Activated CD8-positive, alpha-beta memory T cell treated with anti-CD3 and anti-CD28 coated beads, Interleukin-2, amount 10 ng/mL, durations not matched to agents 7 days and 5 days (primary cell): ENCODE measurements at places on chromosomes 5 and 9.

GRCh38 chr9:117403403-117403811, 11.4 kb downstream of the ASTN2 start:
- no peak for DNase-seq

GRCh38 chr5:82591021-82591515, 312.9 kb upstream of the RPS23 start:
- DNase-seq: no peak

GRCh38 chr5:63401436-63402046, 560.7 kb downstream of the HTR1A start:
- peak; percentile 44 for DNase-seq

DNA sequence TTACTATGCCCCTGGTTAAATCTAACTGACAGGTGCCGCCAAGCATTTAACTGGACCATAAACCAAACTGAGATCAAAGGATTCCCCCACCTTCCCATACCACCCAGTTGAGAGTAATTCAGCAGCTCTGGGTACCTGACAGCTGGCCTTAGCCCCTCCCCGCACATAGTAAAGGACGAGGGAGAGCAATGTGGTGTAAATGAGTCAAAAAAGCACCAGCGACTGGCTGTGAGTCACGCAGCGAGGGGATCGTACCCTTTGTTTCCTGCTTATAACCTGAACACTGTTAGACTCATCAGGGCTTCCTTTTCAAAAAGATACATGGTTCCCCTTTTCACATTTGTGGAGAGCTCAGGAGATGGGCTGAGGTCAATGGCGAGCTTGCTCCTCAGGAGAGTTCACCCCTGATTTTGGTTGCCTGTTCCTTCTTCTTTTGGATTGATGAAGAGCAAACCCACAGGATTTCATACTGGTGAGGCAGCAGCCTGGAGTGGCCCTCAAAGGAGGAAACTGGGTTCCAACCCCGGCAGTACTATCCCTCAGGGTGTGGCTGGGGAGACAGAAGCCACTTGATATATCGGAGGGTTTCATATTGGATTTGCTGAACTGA, 71.5 kb downstream of the ANKRD33B start:
- DNase-seq: peak; percentile 93

DNA sequence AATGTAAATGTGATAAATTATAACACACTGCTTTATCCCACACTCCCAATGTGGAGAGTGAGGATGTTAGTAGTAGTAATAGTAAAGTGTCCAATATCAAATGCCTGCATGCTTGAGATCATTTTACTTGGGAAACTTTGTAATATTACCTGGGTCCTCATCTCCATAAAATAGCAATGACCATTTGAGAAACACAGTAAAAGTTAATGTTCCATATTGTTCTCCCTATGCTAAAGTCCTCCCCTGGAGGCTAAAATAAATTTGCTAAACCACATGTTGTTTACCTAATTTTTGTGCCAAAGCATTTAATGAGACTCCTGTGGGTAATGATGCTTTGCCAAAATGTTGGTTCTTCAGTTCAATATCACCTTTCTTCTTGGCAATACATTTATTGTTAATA, 291.2 kb downstream of the CDH10 start:
- no peak for DNase-seq

GRCh38 chr5:177430972-177431316, 4.5 kb downstream of the GRK6 start:
- no peak for DNase-seq

GRCh38 chr9:85001925-85002324, 332.4 kb downstream of the NTRK2 start:
- no peak for DNase-seq

- DNase-seq: no peak
Measured at GRCh38 chr5:110038297-110038997, 348.7 kb downstream of the MAN2A1 start.

DNA sequence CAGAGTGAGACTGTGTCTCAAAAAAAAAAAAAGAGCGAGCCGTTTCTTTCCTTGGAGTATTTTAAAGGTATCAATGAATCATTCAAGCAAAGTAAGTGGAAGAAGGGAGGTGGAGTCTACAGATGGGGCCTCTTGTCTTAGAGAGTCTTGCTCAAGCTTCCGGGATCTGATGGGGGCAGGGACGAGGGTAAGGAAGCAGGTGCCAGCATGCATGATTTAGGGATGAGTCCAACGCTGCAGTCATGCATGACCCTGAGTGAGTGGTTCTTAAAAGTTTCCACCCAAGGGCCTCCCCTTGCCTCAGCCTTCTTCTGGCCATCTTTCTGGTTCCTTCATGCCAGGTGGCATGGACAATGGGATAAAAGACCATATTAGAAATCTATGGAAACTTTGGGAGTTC, 79.6 kb downstream of the MYO10 start:
- no peak for DNase-seq

- DNase-seq: no peak
Measured at GRCh38 chr9:76713381-76713780, 50.9 kb upstream of the PCA3 start.

DNA sequence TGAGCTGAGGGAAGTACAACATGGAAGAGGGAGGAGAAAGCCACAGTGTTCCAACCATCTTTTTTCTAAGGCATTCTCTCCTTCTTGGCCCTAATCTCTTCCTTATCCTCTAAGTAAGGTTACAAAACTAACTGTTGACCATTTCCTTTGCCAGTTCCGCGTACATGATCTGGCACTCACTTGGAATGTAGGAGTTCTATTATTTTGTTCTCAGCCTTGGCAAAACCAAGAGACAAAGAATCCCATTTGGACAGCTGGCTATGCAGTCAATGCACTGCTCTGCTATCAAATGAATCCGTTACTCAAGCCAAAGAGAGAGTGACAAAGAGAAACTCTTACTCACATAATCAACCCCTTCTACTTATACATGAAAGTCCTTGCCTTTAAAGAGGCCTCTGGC, 410.3 kb downstream of the DTWD2 start:
- DNase-seq: no peak

DNA sequence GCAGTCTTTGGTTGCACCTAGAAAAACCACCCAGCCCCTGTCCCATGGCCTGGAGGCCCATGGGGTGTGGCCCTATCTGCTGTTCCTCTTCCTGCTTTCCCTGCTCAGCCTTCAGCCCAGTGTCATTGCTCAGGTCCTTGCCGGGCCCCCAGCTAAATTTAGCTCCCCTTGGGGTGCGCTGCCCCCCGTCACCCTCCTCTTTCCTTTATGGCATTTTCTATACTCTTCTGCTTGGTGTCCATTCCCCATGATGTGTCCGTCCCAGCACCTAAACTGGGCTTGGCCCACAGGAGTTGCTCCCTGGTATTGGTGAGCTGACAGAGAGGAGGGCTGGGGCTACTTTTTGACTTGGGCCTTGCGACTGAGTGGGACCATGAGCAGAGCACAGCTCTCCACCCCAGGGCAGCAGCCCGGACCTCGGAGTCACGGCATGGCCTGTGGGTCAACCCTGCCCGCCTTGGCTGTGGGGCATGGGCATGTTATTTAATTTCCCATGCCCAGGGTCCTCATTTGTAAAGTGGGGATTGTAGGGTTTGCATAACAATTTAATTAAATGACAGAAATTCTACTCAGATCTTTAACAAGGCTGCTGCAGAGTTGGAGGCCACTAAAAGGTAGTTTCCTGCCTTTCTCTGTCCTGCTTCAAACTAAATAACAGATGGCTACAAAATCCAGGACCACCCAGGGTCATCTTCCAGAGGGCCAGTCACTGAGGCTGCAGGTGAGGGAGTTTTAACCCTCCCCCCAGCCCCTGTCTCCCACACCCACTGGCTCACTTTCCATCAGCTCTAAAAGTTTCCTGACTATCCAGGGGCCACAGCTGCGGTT, 98.2 kb downstream of the DAP start:
- no peak for DNase-seq

DNA sequence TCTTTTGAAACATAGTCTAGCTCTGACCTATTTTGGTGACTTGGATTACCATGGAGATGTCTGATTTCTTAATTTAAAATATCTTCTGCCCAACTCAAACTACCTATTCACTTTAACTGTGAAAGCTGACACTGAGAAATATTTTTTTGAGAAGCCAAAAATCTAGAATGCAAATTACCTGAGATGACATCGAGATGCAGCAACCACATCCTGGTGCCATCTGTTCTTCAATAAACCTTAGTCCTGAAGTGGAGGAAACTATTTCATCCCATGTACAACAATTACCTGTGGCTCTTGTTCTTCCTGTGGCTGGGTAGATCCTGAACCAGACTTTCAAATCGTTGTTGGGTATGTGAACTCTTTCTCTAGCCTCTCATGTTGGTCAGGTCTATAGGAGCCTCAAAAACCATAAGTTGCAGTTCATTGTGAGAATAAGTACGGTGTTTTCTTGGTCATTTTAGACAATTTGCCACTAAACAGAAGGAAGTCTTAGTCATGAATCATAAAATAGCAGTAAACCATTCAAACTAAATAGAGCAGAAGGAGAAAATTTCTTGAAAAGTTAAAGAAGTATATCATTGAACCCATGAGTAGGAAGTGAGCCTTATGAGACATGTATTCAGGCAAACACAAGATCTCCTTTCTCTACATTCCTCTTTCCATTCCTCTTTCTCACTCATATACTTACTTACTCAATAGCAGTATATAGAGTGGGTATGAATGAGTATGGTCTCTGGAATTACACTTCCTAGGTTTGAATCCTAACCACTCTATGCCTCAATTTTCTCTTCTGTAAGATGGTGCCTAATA, 176.0 kb downstream of the HMHB1 start:
- DNase-seq: no peak

DNA sequence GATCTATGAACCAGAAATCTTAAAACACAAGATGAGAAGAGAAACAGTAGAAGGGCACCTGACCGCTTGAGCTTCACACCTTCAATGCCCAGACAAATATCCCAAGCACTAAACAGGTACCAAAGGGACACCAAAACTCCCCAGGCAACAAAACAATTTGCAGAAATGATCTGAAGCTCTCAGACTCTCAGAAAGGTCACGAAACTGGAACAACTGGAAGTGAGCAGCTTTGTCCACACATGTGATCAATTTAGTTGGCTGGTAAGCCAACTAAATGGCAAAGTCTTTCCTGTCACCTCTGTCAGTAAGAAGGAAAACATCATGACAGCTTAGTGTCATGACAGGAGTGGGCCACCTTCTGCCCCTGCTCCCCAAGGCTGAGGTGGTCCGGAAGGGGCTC, 4.1 kb downstream of the IPPK start:
- no peak for DNase-seq

- no peak for DNase-seq
Measured at GRCh38 chr5:125525356-125525755, 778.9 kb upstream of the ZNF608 start.

GRCh38 chr5:160092960-160093707, 26.1 kb downstream of the PWWP2A start:
- DNase-seq: no peak

DNA sequence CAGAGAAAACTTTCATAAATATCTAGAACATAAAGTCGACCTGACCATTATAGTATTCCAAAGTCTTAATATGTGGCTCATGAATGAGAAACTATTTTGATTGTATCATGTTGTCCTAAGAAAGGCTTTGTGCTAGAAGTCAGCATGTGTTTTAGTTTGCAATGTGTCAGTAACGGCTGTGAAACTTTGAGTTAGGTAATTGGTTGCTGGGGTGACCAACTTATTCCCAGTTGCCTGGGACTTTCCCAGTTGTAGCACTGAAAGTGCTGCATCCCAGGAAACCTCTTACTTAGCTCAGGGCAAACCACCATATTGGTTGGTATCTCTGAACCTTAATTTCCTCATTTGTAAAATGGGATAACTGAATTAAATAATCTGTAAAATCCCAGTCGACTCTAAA, 114.6 kb upstream of the SLC12A2 start:
- DNase-seq: no peak

GRCh38 chr5:6736106-6736505, 22.9 kb downstream of the TENT4A start:
- no peak for DNase-seq

DNA sequence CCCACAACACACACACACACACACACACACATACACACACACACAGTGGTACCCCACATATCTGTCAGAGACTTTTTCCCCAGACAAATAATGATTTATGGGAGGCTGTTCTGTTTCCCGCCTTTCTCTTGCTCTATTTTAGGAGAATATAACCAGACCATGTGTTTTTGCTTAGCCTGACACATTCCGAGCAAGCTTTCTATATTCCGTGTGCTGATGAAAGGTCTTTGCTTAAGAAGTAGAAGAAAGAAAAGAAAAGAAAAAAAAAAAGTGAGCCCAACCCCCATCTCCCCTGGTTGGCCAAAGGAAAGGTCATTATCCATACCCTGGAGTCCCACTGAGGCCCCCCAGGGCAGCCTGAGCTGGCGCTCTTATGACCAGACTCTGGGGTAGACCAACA, 338.6 kb downstream of the SLIT3 start:
- no peak for DNase-seq

DNA sequence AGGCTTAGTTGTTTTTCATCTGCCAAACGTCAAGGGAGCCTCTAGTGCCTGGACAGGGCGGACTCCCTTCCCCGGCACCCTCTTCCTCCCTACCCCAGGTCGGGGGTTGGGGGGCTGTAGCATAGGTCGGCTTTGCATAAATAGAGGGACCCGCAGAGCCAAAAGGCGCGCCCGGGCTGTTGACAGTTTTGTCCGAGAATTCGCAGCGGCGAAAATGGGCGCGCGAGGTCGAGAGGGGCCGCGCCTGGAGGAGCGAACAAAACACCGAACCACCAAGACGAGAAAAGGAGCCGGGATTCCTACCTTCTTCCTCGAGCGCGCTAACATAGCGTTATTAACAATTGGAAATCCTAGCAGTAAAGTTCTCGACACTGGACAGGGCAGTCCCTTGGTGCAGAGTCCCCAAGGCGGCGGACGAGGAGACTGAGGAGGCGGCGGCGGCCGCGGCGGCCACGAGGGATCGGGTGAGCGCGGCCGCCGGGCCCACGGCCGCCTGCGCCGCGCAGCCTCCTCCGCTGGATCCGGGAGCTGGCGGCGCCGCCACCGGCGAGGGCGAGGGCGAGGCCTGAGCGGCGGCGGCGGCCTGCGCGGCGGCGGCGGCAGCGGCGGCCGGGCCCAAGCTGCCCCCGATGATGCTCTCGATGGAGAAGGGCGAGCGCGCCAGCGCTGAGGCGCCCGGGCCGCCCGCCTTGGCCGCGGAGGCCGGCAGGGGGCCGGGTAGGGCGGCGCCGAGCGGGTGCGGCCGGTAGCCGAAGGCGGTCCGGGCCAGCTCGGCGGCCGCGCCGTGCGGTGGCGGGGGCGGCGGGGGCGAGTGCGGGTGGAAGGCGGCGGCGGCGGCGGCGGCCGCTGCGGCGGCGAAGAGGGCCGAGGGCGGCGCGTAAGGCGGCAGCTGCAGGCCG, 1.7 kb downstream of the FOXD1 start:
- DNase-seq: no peak

DNA sequence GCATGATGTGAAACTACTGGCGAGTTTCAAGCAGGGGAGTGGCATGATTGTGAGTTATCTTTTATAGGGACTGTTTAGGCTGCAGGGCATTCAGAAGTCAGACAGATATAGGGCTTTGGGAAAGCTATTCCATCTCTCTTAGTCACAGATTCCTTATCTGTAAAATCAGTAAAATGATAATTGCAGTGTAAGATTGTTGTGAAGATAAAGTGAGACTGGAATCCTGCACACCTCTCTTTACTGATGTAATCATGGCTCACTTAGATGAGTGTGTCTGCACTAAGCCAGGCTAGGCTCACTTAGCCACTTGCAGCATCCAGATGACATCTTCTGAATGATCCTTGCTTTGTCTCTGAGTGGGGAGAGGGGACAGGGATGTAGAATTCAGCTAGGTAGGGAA, 81.8 kb upstream of the MAMDC2 start:
- no peak for DNase-seq
